ENCODE measurements at places on chromosomes 5 and 9.

GRCh38 chr5:180343110-180343830 is 9.9 kb downstream of the GFPT2 start:
- DNase-seq: peak; percentile 19

DNA sequence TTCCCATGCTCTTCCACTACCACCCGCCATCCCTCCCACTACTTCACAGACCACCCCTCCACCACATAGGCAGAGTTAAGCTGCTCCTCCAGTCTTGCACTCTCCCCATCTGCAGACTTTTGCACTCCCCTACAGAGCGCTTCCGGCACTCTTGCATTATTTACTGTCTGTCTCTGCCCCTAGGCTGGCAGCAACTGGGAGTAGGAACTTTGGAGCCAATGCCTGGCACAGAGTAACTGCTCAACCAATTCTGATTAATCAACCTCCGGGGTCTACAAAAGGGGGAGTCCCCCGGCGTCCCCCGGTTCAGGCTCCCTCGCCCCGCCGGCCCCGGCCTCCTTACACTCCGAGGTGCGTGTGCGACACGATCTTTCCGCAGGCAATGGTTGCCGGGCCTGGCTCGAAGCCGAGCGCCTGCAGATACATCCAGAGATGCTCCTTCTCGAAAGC is 498 bp downstream of the HAUS6 start:
- DNase-seq: peak; percentile 18

GRCh38 chr9:114511978-114512874 is 7.0 kb upstream of the WHRN start:
- DNase-seq: no peak

DNA sequence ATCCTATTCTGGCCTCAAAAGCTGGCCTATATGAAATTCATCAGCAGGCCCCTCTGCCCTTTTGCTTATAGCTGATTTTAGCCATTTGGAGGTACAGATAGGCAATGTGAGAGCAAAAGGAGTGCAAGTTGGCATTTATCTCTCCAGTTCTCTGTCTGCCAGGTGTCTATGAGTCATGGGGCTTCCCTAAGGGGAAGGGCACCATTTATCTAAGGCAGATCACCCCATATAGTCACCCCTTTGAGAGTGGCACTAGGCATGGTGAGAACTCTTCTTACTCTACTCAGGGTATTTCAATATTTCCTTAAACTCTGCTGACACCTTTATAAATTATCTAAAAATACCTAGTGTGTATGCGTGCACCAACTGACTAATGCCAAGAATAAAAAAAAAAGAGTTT is 314.7 kb upstream of the CDH6 start:
- no peak for DNase-seq
